ENCODE measurements at places on chromosomes 5 and 9. TPM values are rescaled to one million over a fixed set of nuclear protein-coding genes. Genes with fewer than 3 reads are reported as not detected.

Gene PPP2R2B
- total RNA-seq: 0.19 TPM

Gene PCDH1
- 479 TPM for total RNA-seq

Gene TPD52L3
- total RNA-seq: not detected

Gene GLRA1
- not detected for total RNA-seq

Gene ENC1
- total RNA-seq: 155 TPM

Gene CKMT2
- total RNA-seq: 0.34 TPM

Gene TAF1L
- total RNA-seq: not detected

Gene TEX48
- not detected for total RNA-seq

Gene SLCO4C1
- 0.29 TPM for total RNA-seq

Gene TRAF1
- total RNA-seq: 4.2 TPM

Gene IL9
- not detected for total RNA-seq

Gene FBP2
- total RNA-seq: not detected

Gene FOXD4L3
- total RNA-seq: not detected

Gene OLFM1
- total RNA-seq: 0.58 TPM

Gene SAXO1
- not detected for total RNA-seq
